ENCODE measurements at places on chromosomes 3 and 15. TPM values are rescaled to one million over a fixed set of nuclear protein-coding genes. Genes with fewer than 3 reads are reported as not detected.

The DNASE1L3 gene
- 9.0 TPM for total RNA-seq

The TMEM87A gene
- 96.7 TPM for total RNA-seq

The FANCI gene
- total RNA-seq = 12.9 TPM

The COL6A5 gene
- total RNA-seq = not detected

The SKIL gene
- 41.9 TPM for total RNA-seq

The ROBO2 gene
- total RNA-seq = 1.4 TPM

The PLCB2 gene
- total RNA-seq = 21.8 TPM

The STRC gene
- total RNA-seq = 1.1 TPM

The NFKBIZ gene
- 97.5 TPM for total RNA-seq

The POLQ gene
- total RNA-seq = 3.2 TPM

The LARP6 gene
- 3.8 TPM for total RNA-seq

The LEKR1 gene
- total RNA-seq = 1.9 TPM

The FBXL22 gene
- 37.5 TPM for total RNA-seq

The GRK7 gene
- total RNA-seq = not detected

The ICE2 gene
- total RNA-seq = 31.5 TPM

The WDR5B gene
- 3.2 TPM for total RNA-seq

The HRH1 gene
- total RNA-seq = 16.7 TPM

The ZPLD1 gene
- 0.32 TPM for total RNA-seq

The CPNE4 gene
- total RNA-seq = 1.1 TPM

The CCR4 gene
- total RNA-seq = not detected

The GP5 gene
- total RNA-seq = 0.07 TPM

The UTS2B gene
- not detected for total RNA-seq

The KATNBL1 gene
- 42.8 TPM for total RNA-seq

The TRANK1 gene
- 78.6 TPM for total RNA-seq

The GOLGA8J gene
- not detected for total RNA-seq

The LYZL4 gene
- not detected for total RNA-seq

The TTLL13 gene
- 0.93 TPM for total RNA-seq

The AHSG gene
- not detected for total RNA-seq

The SERF2 gene
- 712 TPM for total RNA-seq

The KIF9 gene
- total RNA-seq = 9.5 TPM

The SNTN gene
- not detected for total RNA-seq

The FSIP1 gene
- 12.1 TPM for total RNA-seq

The NR1I2 gene
- total RNA-seq = 141 TPM

The CLRN1 gene
- total RNA-seq = not detected

The TXNRD3 gene
- 11.4 TPM for total RNA-seq

The ISLR gene
- total RNA-seq = 4.9 TPM

Measured in mucosa of descending colon (tissue), 3 donors.